ENCODE measurements at places on chromosomes 3 and 15.

DNA sequence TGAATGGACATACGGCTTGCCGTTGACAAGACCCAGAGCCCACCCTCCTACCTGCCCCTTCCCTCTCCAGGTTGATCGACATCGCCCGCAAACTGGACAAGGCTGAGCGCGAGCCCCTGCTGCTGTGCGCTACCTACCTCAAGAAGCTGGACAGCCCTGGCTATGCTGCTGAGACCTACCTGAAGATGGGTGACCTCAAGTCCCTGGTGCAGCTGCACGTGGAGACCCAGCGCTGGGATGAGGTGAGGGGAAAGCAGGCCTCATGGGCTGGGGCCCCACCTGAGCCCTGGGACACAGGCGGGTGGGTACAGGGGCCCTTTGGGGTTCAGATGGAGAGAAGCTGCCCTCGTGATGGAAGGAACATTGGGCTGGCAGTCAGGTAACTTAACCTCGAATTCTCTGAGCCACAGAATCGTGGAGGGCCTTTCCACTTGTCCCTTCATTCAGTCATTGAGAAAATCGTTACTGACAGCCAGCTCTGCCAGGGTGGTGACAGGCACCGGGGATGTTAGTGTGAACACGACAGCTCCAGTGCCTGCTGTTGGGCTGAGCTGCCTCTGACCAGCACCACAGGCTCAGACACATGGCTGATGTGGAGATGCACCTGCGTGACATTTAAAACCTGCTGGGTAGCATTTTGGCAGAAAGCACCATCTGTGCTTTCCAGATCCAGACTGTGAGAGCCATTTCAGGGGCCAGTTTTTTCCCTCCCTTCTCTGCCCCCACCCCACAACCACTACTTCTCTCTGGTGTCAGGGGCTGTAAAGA is 25.6 kb upstream of the RHO start:
- DNase-seq: no peak

DNA sequence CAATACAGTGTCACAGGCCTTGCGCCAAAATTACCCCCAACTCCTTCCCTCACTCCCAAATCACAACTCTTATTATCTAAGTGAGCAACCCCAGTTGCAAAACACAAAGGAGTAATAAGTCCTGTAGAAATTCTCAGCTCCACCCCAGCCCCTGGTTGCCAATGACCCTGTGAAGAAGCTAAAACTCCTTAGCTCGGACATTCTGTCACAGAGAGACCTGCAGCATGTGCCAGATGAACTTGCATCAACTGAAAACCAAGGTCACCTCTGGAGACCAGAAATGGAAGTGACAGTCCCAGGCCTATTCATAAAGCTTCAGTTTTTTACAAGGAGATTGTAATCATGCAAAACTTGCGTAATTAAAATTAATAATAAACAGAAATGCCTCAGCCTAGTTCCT is 55.2 kb downstream of the RBPMS2 start:
- DNase-seq: no peak

- no peak for DNase-seq
Observed at GRCh38 chr3:168083906-168084305, 11.8 kb downstream of the GOLIM4 start.

- DNase-seq: no peak
Observed at GRCh38 chr3:15333099-15333955, 941 bp upstream of the SH3BP5 start.

GRCh38 chr15:62895905-62896316 is 146.6 kb upstream of the TPM1 start:
- no peak for DNase-seq

DNA sequence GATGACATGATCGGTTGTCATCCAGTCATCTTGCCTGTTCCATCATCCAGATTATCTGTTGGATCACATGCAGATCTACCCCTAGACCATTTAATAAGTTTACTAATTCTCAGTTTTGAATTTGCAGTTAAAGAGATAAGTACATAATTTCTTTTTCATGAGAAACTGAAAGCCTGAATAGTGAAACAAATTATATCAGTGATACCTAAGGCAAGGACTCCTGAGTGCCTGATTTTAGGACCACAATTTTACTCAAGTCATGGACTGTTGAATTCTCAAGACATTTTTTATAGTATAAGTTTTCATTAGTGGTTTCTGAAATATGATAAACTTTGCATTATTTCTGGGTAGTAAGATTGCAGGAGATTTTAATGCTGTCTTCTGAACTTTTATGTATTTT is 13.2 kb downstream of the SIDT1 start:
- DNase-seq: no peak

- DNase-seq: no peak
Observed at GRCh38 chr3:132721479-132722164, 587 bp downstream of the NPHP3 start.

DNA sequence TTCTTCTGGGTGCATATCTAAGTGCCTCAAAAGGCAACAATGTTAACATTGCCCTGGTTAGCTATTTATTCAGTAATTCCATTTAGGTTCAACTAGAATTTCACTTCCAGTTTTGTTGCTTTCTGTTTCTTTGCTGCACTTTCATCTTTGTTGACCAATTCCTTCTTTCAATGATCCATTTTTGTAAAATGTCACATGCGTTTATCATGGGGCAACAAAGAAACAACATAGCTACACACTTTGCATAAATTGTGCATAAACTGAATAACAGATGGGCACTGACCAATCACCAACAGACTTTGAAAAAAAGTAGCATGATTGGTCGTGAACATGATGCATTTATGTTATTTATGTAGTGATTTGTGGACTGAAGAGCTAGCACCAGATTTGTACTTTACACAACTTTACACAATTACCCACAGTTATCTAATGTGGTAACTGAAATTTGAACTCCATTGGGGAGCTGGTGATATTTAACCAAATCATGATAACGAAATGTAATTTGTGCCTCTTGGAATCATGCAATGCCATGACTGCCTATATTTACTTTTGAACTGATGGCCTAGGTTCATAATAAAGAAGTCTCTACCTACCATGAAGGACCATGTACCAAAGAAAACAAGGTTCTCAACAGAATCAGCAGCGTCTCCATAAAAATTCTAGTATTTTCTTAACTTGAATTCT is 7.1 kb upstream of the CPOX start:
- no peak for DNase-seq

- DNase-seq: no peak
Observed at GRCh38 chr3:126828306-126828705, 124.3 kb downstream of the CHCHD6 start.

GRCh38 chr15:88124199-88124598 is 132.3 kb downstream of the NTRK3 start:
- no peak for DNase-seq

DNA sequence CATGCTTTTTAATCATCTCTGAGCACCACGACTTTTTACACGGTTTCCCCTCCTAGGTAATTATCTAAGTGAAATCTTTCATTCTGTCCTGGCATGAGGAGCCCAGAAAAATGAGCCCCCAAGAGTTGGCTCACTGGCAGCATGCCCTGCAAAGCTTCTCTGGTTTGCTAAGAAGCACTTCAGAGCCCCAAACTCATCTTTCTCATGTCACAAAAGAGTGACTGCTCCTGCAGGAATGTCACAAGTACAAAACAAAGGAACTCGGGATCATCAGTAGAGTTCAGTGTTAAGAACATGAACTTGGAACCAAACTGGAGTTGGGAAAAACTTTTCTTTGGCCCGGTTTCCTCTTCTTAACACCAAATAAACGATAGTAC is 123.9 kb downstream of the FOXB1 start:
- DNase-seq: no peak

DNA sequence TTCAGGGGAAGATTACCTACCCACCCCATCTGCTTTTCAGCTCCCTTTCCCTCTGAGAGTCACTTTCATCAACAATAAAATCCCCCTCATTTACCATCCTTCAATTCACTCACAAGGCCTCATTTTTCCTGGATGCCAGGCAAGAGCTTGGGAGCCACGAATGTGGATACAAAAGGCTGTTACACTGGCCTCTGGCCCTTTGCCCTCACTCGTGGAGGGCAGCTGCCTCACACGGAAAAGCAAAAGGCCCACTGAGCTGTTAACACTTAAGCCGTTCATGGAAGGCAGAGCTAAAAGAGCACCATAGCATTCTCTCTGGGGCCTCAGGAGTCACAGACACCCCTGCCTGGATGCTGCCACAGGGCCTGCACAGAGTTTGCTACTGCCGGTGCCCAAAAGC is 102.4 kb upstream of the TUSC7 start:
- DNase-seq: no peak

- no peak for DNase-seq
Observed at GRCh38 chr3:11178421-11178820, 24.1 kb downstream of the HRH1 start.

DNA sequence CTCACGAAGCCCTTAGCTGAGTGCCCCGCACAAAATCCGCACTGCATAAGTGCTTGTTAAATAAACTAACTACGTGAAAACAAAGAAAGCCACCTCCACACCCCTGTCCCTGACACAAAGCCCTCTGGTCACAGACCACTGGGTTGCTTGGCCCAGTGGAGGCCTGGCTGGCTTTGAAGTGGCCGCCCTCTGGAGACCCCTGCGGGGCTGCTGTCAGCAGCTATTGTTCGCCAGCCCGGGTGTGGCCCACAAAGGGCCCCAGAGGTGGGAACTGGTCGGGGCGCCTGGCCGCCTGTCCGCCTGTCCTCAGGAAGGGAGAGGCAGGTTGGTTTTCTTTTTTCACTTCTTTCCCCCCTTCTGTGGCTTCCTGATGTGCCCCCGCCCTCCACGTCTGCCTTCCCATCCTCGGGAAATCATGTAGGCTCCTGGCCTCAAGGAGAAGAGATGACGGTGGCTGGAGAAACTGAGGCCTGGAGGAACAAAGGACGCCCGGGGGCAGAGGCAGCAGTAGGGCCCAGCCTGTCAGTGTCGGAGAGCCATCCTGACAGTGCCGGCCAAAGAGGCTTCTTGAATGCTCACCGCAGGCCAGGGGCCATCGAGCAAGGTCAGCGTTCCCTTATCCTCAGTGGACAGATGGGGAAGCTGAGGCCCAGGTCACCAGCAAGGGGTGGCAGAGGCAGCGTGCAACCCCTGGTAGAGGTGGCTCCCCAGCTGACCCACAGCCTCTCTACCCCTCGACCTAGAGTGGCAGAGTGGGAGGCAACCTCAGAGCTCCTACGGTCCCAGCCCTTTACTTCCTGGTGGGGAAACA is 61.1 kb downstream of the SLC6A6 start:
- no peak for DNase-seq

DNA sequence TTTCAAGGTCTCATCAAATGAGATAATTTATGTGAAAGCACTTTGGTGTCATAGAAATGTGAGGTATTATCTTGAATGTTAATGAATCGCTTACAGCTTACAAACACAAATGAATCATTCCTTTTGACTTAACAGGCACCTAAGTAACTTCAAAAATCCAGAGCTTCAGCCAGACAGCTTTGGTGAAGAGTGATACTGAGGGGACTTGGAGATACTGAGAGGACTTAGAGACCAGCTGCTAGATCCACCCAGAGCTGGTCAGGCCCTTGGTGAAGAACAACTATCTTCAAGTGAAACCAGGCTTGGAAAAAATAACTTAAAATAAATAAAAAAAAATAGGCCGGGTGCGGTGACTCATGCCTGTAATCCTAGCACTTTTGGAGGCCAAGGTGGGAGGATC is 16.2 kb upstream of the ZFYVE19 start:
- DNase-seq: no peak

DNA sequence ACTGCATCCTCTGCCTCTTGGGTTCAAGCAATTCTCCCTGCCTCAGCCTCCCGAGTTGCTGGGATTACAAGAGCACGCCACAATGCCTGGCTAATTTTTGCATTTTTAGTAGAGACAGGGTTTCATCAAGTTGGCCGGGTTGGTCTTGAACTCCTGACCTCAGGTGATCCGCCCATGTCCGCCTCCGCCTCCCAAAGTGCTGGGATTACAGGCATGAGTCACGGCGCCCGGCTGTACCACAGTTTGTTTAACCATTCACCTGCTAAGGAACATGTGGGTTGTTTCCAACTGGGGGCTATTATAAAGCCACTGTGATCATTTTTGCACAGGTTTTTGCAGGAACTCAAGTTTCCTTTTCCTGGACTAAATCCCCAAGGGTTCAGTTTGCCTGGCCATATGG is 123.2 kb upstream of the RAP2B start:
- no peak for DNase-seq

DNA sequence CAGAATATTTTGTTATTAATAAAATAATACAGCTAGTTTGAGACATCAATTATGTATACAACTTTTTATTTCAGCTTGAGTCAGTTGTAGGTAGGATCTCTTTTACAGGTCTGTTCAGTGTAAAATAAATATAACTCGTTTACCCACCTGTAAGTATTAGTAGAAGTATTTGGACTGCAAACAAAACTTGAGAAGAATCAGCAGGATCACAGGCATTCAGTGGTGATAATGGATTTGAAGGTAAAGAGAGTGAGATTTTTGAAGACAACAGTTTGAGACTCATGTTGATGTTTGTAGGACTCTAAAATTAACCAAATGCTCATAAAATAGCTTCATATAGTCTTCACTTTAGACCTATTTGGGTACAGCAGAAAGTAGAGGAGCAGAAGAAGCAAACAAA is 35.5 kb upstream of the CCNB2 start:
- no peak for DNase-seq

- DNase-seq: no peak
Observed at GRCh38 chr3:64460141-64460730, 227.6 kb downstream of the ADAMTS9 start.

- no peak for DNase-seq
Observed at GRCh38 chr15:90837094-90837493, 31.3 kb upstream of the FURIN start.

- no peak for DNase-seq
Observed at GRCh38 chr15:98866511-98866910, 141.1 kb downstream of the PGPEP1L start.

- DNase-seq: no peak
Observed at GRCh38 chr3:113847664-113848461, 9.3 kb downstream of the GRAMD1C start.

DNA sequence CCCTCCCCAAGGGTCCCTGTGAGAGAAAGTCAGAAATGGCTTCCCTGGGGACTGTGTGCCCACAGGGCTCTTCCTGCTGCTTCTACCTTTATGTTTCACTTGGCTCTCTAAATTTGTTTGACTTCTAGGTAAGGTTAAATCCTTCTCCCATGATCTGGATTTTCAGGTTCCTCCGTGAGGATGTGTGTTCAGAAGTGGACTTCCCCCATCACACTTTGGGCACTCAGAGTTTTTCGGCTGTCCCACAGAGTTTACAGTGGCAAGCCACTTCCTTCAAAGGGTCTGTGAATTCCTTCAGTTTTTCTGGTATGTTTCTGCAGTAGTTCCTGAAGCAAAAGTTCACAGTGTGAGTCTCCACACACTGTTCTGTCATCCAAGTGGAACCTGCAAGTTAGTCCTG is 30.9 kb upstream of the RARB start:
- no peak for DNase-seq

- no peak for DNase-seq
Observed at GRCh38 chr3:133300102-133300501, 99.8 kb upstream of the BFSP2 start.

GRCh38 chr3:31093606-31094005 is 199.1 kb upstream of the GADL1 start:
- no peak for DNase-seq

- DNase-seq: no peak
Observed at GRCh38 chr3:46666453-46666845, 27.0 kb downstream of the ALS2CL start.

DNA sequence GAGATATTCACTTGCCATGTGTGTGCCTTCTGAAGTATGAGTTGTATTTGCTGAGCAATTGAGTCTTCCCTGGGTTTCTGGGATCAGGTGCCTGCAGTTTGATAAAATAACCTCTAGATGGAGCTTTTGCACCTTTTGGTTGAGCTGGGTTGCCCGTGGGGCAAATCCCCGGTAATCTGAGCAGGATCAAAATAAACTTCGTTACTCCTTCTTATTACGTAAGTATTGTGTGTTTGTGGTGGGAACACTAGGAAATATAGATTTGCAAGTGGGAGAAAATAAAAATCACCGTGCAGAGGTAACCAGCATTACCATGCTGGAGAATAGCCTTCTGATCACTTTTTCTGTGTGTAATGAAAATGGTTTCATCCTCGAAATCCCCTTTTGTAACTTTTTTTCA is 277.4 kb upstream of the NR2E3 start:
- DNase-seq: no peak

All from GM12891 (cell line).